Aorta (tissue), 5 donors: ENCODE measurements at places on chromosomes 7 and 10. TPM values are rescaled to one million over a fixed set of nuclear protein-coding genes. Genes with fewer than 3 reads are reported as not detected.

GRCh38 chr10:120262857-120263547 is 194.0 kb upstream of the PLPP4 start:
- H3K4me1 ChIP-seq, result no peaks in the 10 kb centered on the region
- H3K27ac ChIP-seq, result no peak overlapping the region
- no peaks in the 10 kb centered on the region for H3K27me3 ChIP-seq
- no peaks in the 10 kb centered on the region for H3K36me3 ChIP-seq

DNA sequence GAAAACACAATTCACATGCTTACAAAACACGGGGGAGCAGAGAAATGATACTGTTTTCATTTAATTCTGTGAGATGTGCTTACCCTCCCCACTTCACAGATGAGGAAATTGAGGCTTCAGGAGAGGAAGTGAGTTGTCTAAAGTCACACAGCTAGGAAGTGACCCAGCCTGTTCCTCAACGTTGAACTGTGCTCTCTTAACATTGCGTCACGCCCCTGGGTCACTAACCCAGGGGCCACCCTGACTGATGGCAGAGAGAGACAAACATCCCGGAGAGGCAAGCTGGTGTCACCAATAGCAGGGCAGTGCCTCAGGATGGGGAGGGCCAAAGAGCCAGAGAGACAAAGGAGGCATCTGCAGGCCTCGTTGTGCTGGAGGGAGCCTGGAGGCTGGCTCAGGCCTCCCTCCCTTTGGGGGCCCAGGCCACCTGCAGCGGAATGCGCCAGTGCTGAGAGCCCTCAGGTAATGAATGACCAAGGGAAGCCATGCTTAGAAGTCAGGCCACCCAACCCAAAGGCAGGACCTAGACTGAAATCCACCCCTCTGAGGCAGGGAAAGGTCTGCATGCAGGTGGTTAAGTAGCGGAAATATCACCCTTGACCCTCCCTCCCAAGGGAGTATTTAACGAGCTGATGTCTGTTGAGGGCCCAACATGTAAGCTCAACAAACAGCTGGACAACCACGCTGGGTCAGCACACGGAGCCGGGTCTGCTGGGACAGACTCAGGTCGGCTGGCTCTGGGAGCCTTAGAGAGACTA is 81.3 kb downstream of the C10orf105 start:
- H3K4me1 ChIP-seq, result no peaks in the 10 kb centered on the region
- DNase-seq, result peak; percentile 62
- H3K36me3 ChIP-seq, result no peaks in the 10 kb centered on the region
- no peak overlapping the region for H3K4me3 ChIP-seq
- H3K27me3 ChIP-seq, result no peaks in the 10 kb centered on the region

- H3K4me1 ChIP-seq, result no peaks in the 10 kb centered on the region
- no peak for DNase-seq
- H3K36me3 ChIP-seq, result no peaks in the 10 kb centered on the region
- no peaks in the 10 kb centered on the region for H3K27me3 ChIP-seq
These were observed 184.8 kb downstream of the GNAI1 start for GRCh38 chr7:80319461-80319860.

- H3K27ac ChIP-seq, result no peak overlapping the region
- H3K4me1 ChIP-seq, result no peaks in the 10 kb centered on the region
- no peaks in the 10 kb centered on the region for H3K27me3 ChIP-seq
- H3K4me3 ChIP-seq, result no peak overlapping the region
- H3K36me3 ChIP-seq, result no peaks in the 10 kb centered on the region
- DNase-seq, result no peak
These were observed 448.9 kb downstream of the PLXDC2 start for GRCh38 chr10:20265146-20265545.

- H3K4me1 ChIP-seq, result no peaks in the 10 kb centered on the region
- no peak overlapping the region for H3K4me3 ChIP-seq
- H3K36me3 ChIP-seq, result no peaks in the 10 kb centered on the region
- H3K27me3 ChIP-seq, result no peaks in the 10 kb centered on the region
These were observed 11.4 kb downstream of the CDHR3 start for GRCh38 chr7:105974471-105974870.

GRCh38 chr10:28691187-28691694 is 13.9 kb downstream of the BAMBI start:
- no peaks in the 10 kb centered on the region for H3K27me3 ChIP-seq
- no peak overlapping the region for H3K27ac ChIP-seq
- no peak for DNase-seq
- peaks cover 7% of the 10 kb centered on the region for H3K4me1 ChIP-seq
- no peak overlapping the region for H3K4me3 ChIP-seq
- H3K36me3 ChIP-seq, result no peaks in the 10 kb centered on the region

DNA sequence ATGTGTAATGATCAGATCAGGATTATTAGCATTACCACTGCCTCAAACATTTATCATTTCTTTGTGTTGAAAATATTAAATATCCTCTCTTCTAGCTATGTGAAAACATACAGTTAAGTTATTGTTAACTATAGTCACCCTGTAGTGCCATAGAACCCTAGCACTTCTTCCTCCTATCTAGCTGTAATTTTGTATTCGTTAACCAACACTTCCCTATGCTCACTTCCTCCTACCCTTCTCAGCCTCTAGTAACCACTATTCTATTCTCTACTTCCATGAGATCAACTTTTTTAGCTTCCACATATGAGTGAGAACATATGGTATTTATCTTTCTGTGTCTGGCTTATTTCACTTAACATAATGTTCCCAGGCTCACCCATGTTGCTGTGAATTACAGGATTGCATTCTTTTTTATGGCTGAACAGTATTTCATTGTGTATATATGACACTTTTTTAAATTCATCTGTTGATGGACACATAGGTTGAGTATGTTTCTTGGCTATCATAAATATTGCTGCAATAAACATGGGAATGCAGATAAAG is 132.7 kb upstream of the RHOBTB1 start:
- no peak for DNase-seq
- H3K27ac ChIP-seq, result no peak overlapping the region
- no peak overlapping the region for H3K4me3 ChIP-seq
- no peaks in the 10 kb centered on the region for H3K27me3 ChIP-seq
- H3K4me1 ChIP-seq, result no peaks in the 10 kb centered on the region

DNA sequence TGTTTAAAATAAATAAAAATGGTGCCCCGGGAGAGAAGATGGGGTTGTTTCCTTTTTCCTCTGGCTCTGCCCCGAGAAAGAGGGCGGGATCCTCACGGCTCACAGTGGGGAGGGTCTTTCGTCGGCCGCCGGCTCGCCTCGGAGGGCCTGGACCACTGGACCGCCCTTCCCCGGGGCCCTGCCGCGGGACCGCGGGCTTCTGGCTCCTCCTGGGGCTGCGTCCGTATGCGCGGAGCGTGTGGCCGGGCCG is 3.5 kb upstream of the IGF2BP3 start:
- H3K4me3 ChIP-seq, result no peak overlapping the region
- no peak overlapping the region for H3K27ac ChIP-seq
- H3K27me3 ChIP-seq, result no peaks in the 10 kb centered on the region
- H3K4me1 ChIP-seq, result no peaks in the 10 kb centered on the region

- DNase-seq, result no peak
- no peak overlapping the region for H3K27ac ChIP-seq
- H3K27me3 ChIP-seq, result no peaks in the 10 kb centered on the region
- H3K4me1 ChIP-seq, result no peaks in the 10 kb centered on the region
- no peak overlapping the region for H3K4me3 ChIP-seq
These were observed 8.0 kb downstream of the SKAP2 start for GRCh38 chr7:26856176-26856985.

DNA sequence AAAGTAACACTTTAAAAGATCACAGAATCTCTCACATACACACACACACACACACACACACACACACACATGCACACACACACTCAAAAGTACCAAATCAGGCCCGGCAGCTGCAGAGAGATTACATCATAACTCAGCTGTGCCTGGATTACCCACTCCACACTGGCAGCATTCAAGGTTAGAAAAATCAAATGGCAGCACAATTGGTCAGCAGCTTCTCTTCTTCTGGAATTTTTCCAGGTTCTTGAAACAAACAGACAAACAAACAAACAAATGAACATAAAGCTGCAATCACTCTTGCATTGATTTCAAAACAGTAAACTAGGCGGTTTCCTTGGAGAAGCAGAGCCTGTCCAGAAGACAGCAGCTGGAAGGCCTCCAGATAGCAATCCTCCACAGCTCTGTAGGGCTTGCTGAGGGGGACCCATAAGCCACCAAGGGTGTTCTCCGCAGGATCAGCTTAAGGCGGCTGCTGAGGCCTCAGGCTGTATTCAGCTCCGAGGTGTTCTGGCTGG is 24.5 kb upstream of the FAM133B start:
- no peak overlapping the region for H3K27ac ChIP-seq
- no peaks in the 10 kb centered on the region for H3K27me3 ChIP-seq
- H3K36me3 ChIP-seq, result no peaks in the 10 kb centered on the region
- no peak overlapping the region for H3K4me3 ChIP-seq
- no peak for DNase-seq

GRCh38 chr7:55344840-55345239 is 20.3 kb upstream of the LANCL2 start:
- no peaks in the 10 kb centered on the region for H3K36me3 ChIP-seq
- no peak overlapping the region for H3K27ac ChIP-seq
- H3K27me3 ChIP-seq, result no peaks in the 10 kb centered on the region

DNA sequence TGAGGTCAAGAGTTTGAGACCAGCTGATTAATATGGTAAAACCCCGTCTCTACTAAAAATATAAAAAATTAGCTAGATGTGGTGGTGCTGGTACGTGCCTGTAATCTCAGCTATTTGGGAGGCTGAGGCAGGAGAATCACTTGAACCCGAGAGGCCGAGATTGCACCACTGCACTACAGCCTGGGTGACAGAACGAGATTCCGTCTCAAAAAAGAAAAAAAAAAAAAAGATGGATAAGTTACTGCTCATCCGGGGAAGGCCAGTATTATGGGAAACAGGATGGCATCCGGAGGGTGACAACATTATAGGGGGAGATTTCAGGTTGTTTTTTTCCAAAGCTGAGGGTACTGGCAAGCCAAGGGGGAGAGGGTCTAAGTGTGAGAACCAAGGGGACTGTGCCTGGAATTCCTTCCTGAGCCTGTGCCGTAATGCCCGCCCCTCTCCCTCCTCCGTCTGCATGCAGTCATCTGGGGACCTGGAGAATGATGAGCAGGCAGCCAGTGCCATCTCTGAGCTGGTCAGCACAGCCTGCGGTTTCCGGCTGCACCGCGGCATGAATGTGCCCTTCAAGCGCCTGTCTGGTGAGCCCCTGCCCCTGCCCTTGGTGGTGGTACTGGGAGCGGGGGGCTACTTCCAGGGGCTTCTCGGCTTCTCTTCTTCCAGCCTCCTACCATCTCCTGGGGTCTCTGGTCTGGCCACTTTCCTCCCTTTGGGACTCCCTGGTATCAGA is 4.4 kb downstream of the LAMTOR4 start:
- no peak overlapping the region for H3K27ac ChIP-seq
- no peaks in the 10 kb centered on the region for H3K36me3 ChIP-seq
- H3K27me3 ChIP-seq, result no peaks in the 10 kb centered on the region
- DNase-seq, result no peak

DNA sequence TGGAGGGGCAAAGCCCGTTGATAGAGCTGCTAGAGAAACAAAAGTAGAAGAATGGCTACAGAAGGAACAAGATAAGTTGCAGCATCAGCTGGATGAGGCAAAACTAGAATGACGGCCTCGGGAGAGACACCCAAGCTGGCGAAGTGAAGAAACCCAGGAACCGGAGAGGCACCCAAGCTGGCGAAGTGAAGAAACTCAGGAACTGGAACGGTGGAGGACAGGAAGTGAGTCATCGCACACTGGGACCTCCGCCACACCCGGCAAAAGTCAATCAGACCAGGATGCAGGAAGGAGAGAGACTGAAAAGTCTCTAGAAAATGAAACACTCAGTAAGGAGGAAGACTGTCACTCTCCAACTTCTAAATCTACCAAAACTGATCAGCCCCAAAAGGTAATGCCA is 133.0 kb upstream of the NEBL start:
- H3K27me3 ChIP-seq, result no peaks in the 10 kb centered on the region
- no peak overlapping the region for H3K27ac ChIP-seq
- H3K4me3 ChIP-seq, result no peak overlapping the region

GRCh38 chr10:35607475-35608327 is 2.6 kb downstream of the GJD4 start:
- no peak overlapping the region for H3K4me3 ChIP-seq
- no peaks in the 10 kb centered on the region for H3K36me3 ChIP-seq

GRCh38 chr7:24271938-24272337 is 12.1 kb upstream of the NPY start:
- DNase-seq, result no peak
- no peaks in the 10 kb centered on the region for H3K4me1 ChIP-seq
- no peaks in the 10 kb centered on the region for H3K36me3 ChIP-seq
- H3K4me3 ChIP-seq, result no peak overlapping the region
- H3K27ac ChIP-seq, result no peak overlapping the region
- no peaks in the 10 kb centered on the region for H3K27me3 ChIP-seq

GRCh38 chr7:130410868-130411541 is 29.8 kb downstream of the CEP41 start:
- no peak overlapping the region for H3K4me3 ChIP-seq
- no peaks in the 10 kb centered on the region for H3K27me3 ChIP-seq
- no peaks in the 10 kb centered on the region for H3K4me1 ChIP-seq
- no peak for DNase-seq

- H3K27ac ChIP-seq, result peak overlapping the region; percentile 12
- H3K4me3 ChIP-seq, result peak overlapping the region; percentile 76
- DNase-seq, result peak; percentile 78
- H3K27me3 ChIP-seq, result no peaks in the 10 kb centered on the region
These were observed 700 bp downstream of the SMC3 start for GRCh38 chr10:110568055-110568735.

- no peak overlapping the region for H3K4me3 ChIP-seq
- no peak for DNase-seq
- no peaks in the 10 kb centered on the region for H3K27me3 ChIP-seq
- no peak overlapping the region for H3K27ac ChIP-seq
- H3K36me3 ChIP-seq, result no peaks in the 10 kb centered on the region
- no peaks in the 10 kb centered on the region for H3K4me1 ChIP-seq
These were observed 31.8 kb downstream of the GHRHR start for GRCh38 chr7:30995536-30995935.

- H3K36me3 ChIP-seq, result no peaks in the 10 kb centered on the region
- H3K27me3 ChIP-seq, result no peaks in the 10 kb centered on the region
- no peak for DNase-seq
- no peak overlapping the region for H3K27ac ChIP-seq
- H3K4me3 ChIP-seq, result no peak overlapping the region
These were observed 7.5 kb downstream of the SFXN2 start for GRCh38 chr10:102721954-102722353.

- H3K36me3 ChIP-seq, result no peaks in the 10 kb centered on the region
- no peak overlapping the region for H3K27ac ChIP-seq
- H3K4me1 ChIP-seq, result no peaks in the 10 kb centered on the region
- H3K4me3 ChIP-seq, result no peak overlapping the region
- no peaks in the 10 kb centered on the region for H3K27me3 ChIP-seq
These were observed 220.4 kb downstream of the DOCK4 start for GRCh38 chr7:111985798-111986197.

GRCh38 chr7:1939434-1940401 is 269.6 kb downstream of the ELFN1 start:
- DNase-seq, result peak; percentile 49
- H3K4me3 ChIP-seq, result no peak overlapping the region
- no peak overlapping the region for H3K27ac ChIP-seq
- no peaks in the 10 kb centered on the region for H3K27me3 ChIP-seq
- no peaks in the 10 kb centered on the region for H3K36me3 ChIP-seq

- H3K27ac ChIP-seq, result no peak overlapping the region
- H3K4me3 ChIP-seq, result no peak overlapping the region
- H3K27me3 ChIP-seq, result no peaks in the 10 kb centered on the region
- H3K36me3 ChIP-seq, result no peaks in the 10 kb centered on the region
These were observed 34.2 kb downstream of the TFPI2 start for GRCh38 chr7:93856323-93856722.

Gene MACC1
- total RNA-seq, result 0.69 TPM

Gene OR2A42
- not detected for total RNA-seq

Gene ATAD1
- total RNA-seq, result 43.4 TPM

Gene MALRD1
- 2.4 TPM for total RNA-seq

Gene SRGN
- 168 TPM for total RNA-seq

Gene CDK14
- total RNA-seq, result 72.4 TPM

Gene COPG2
- total RNA-seq, result 13.2 TPM

Gene PLCE1
- 14.7 TPM for total RNA-seq

Gene PDE6C
- not detected for total RNA-seq

Gene C7orf33
- not detected for total RNA-seq

Gene WDFY4
- 15.0 TPM for total RNA-seq
